ENCODE measurements at places on chromosomes 12 and 14. TPM values are rescaled to one million over a fixed set of nuclear protein-coding genes. Genes with fewer than 3 reads are reported as not detected.
A peak's percentile ranks its signal among the peaks of the same experiment; 100 is the strongest.

The GZMH gene
- total RNA-seq: not detected

The RPL10L gene
- not detected for total RNA-seq

The CLEC2A gene
- not detected for total RNA-seq

The GARIN6 gene
- total RNA-seq: not detected

The HCAR2 gene
- total RNA-seq: 0.36 TPM

The MRPL42 gene
- 37.9 TPM for total RNA-seq

The PLEKHG7 gene
- not detected for total RNA-seq

The KLRC3 gene
- total RNA-seq: not detected

- DNase-seq: no peak
Observed at GRCh38 chr14:23385642-23386265, 8.9 kb downstream of the CMTM5 start.

DNA sequence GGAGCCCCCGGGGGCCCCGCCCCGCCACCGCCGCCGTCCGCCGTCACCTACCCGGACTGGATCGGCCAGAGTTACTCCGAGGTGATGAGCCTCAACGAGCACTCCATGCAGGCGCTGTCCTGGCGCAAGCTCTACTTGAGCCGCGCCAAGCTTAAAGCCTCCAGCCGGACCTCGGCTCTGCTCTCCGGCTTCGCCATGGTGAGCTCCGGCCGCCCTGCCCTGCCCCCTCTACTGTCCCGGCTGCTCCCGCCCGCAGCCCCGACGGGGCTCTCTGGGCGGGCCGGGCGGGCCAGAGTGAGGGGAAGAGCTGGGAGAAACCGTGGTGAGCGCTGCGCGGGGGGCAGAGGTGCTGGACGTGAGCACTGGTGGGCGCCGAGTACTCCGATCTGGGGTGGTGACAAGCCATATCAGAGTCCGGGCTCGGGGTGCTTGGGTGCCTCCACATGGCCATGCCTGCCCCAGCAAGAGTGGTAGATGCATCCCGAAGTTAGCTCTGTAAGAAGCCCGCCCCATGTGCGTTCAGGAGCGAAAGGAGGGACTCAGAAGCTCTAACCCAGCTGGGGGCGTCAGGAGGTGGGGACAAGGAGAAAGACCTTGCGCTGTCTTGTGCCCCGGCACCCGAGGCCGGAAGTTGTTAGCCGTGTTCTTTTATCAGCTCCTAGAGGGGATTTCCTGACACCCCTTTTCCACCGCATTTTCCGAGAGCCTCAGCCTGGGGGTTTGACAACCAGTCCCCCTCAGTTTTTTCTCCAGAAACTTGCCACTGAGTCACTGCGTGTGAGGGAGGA is 717 bp downstream of the ORAI1 start:
- peak; percentile 86 for DNase-seq

DNA sequence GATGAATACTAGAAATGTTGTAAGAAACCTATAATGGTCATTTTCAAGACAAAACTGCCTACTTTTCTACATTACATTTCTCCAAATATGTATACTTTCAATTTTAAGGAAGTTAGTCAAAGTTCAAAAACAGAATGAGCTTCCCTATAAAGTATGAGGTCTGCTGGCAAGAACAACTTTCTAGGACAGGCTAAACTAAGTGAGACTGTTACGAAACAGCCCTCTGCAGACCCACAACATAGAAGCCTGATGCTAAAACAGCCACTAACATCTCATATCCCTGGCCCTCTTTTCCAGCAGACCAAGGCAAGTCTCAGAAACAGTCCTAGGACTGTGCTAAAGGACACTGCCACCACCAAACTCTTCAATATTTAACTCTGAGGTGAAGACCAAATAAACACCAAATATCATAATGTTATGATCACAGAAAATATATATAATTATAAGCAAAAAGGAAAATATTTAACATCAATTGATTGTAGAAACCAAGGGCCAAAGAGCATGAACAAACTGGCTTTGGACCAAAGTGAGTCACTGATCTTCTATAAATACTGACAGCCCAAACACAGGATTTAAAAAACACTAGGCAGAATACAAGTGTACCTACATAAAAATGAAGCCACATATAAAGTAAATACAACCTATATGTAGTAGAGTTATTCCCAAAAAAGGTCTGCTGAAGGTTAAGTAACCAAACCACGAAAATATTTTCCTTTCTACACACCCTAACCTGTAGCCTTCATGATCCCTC is 27.7 kb downstream of the PPP4R3A start:
- DNase-seq: no peak

GRCh38 chr12:59113831-59114615 is 193.7 kb upstream of the LRIG3 start:
- peak; percentile 84 for DNase-seq

DNA sequence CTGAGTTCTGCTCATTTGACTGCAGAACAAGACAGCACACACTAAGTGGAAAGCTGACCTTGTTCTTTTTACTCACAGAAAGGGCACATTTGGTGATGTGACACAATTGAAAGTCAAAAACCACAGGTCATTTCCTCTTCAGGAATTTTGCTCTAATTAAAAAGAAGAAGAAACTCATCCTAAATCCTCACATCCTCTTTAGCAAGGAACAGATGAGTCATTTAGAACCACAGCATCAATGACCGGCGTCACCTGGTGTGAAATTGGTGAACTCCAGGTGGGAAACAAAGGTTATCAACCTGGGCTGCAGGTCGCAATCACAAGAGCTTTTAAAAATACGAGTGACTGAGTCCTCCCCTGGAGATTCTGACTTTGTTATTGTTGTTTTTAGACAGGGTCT is 2.9 kb upstream of the RNU6-8 start:
- no peak for DNase-seq

DNA sequence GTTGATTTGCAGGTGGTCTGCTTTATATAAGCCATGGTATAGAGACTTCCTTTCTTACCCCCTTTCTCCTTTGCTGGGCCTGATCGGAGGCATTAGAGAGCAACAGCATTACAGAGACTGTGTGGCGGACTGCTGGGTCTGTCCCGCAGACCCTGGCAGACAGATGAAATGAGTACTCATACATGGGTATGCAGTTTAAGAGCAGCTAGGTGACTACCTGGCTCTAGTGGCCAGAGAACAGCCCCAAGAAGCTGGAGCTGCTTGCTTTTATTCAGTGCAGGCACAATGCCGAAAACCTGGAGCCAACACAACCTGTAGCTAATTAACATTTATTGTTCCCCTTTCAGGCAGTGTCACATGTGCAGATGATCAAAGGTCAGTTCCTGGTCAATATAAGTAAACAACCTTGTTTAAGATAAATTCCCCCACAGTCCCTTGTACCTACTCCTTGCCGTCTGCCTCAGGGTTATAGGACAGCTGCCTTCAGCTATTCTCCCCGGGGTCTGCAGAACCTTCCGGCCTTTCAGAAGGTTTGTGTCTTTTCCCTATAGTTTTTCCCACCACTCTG is 160.0 kb downstream of the TRHDE start:
- no peak for DNase-seq

GRCh38 chr14:31567655-31568054 is 6.5 kb downstream of the NUBPL start:
- no peak for DNase-seq

GRCh38 chr14:51444353-51445000 is 204.4 kb downstream of the TMX1 start:
- no peak for DNase-seq

- no peak for DNase-seq
Observed at GRCh38 chr14:68616221-68616902, 176.5 kb downstream of the ZFP36L1 start.

GRCh38 chr12:83826112-83826511 is 1086.5 kb downstream of the SLC6A15 start:
- DNase-seq: no peak

- DNase-seq: no peak
Observed at GRCh38 chr14:75453817-75454434, 26.1 kb downstream of the JDP2 start.

DNA sequence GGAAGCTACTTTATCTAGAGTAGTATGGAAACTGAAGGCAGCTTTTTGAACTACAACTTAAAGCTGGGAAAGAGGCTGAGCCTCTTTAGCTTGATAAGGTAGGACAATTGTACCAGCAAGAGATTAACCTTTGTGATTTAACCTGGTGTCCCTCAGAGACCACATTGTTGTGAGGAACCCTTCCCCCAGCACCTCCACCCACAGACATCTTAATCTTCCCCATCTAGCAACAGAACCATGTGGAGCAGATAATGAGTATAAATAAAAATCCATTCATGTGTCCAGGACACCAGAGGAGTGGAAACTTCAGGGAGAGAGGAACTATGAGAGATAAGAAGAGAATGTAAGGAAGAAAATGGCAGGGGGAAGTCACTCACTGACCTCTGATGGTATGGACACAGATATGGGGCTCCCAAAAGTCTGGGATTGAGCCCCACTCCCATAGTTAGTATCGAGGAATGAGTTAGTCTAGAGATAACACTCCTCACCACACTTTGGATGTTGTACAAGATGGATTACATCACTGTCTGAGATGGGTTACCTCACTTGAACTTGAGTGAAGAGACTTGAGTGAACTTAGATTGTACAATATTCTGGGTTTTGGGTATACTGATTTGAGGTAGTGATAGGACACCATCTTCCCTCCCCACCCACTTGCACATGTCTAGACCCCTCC is 33.9 kb upstream of the SLC38A2 start:
- DNase-seq: no peak

GRCh38 chr14:68780358-68781160 is 12.3 kb downstream of the ZFP36L1 start:
- peak; percentile 91 for DNase-seq

DNA sequence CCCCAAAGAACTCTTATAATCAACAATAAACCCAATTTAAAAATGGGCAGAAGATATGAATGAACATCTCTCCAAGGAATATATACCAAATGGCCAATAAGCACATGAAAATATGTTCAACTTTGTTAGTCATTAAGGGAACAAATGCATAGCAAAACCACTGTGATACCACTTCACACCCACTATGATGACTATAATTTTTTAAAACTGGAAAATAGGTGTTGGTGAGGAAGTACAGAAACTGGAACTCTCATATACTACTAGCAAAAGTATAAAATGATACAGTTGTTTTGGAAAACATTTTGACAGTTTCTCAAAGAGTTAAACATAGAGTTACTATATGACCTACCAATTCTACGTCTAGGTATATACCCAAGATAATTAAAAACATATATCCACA is 9.4 kb upstream of the HEATR5A start:
- DNase-seq: no peak

- DNase-seq: no peak
Observed at GRCh38 chr12:38919191-38919590, 13.8 kb upstream of the CPNE8 start.

- DNase-seq: no peak
Observed at GRCh38 chr14:104770851-104771272, 17.9 kb downstream of the SIVA1 start.

DNA sequence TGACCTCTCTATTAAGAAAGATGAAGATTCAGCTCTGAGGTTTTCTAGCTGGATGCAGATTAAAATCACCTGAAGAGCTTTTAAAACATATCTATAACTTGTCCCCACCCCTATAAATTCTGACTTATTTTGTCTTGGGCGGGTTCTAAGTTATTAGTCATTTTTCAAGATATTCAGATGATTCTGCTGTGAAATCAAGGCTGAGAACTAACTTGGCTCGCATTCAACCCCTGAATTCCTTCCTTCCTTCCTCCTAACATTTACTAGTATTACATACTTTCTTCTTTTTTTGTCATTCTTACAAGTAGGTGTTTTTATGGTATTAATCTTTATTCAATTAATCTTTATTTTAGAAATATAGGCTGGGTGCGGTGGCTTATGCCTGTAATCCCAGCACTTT is 55.4 kb downstream of the SSPN start:
- DNase-seq: no peak

DNA sequence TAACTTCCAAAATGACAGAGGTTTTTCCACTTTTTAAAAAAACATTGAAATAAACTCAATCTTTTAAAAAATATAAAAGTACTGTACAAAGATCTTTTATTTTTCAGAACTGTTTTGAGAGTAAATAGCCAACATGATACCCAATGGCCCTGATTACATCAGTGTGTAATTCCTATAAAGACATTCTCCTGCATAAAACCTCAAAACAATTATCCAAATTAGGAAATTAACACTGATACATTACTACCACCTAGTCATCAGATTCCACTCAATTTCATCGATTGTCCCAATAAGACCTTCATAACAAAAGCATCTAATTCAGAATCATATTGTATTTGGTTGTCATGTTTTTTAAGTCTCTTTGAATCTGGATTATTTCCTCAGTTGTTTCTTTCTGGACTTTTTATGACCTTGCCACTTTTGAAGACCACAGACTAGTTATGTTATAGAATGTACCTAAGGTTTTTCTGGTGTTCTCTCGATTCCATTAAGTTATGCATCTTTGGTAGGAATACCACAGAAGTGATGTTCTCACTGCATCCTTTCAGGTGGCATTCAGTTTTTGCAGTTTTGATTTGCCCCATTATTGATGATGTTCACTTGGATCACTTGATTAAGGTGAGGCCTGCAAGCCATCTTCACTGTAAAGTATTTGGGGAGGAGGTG is 4.0 kb upstream of the YEATS4 start:
- no peak for DNase-seq

DNA sequence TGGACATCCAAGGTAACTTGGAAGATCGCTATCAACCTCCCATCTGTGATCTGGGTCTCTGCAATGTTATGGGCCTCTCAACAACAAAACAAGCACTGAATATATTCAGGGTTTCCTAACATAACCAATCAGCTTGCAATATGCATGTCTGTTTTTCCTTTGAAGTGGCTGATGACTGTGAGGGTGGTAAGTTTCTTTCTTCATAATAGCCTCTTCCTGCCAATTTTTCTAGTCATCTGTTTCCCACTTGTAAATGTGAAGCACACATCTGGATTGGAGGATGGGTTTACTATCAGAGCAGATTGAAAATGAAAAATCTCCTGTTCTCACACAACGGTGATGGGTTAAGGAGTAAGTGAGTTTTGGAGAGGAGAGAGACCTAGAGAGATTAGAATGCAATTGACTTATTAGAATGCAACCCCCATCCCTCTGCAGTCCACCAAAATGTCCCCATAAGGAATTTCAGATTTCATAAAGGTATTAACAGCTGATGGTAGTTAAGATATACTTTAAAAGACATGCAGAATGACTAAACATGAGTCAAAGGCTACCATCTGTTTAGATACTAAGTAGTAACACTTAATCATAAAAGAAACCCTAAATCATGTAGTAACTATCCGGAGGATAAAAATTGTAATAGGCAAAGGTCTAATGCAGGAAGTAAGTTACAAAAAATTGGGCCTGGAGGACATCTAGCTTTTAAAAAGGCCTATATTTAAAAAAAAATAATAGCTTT is 58.4 kb upstream of the SAV1 start:
- no peak for DNase-seq
